Skin of body (tissue), 3 donors: ENCODE measurements at places on chromosomes 5 and 9.
A peak's percentile ranks its signal among the peaks of the same experiment; 100 is the strongest.

DNA sequence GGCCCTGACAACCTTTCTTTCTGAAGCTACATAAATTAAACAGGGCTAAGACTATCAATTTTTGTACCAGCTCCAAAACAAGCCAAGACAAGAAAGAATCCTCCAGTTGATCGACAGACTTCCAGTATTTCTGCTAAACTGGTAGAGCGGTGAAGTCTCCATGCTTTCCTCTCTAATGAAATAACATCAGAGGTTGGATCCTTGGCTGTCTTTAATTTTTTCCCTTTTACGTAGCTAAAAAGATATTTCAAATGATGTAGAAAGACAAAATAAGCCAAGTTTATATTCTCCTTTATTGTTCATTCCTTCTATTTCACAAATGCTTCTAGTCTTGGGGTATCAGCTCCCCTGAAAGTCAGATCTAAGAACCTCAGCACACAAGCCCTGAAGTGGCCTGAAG is 434.9 kb downstream of the NFIB start:
- DNase-seq, result no peak

DNA sequence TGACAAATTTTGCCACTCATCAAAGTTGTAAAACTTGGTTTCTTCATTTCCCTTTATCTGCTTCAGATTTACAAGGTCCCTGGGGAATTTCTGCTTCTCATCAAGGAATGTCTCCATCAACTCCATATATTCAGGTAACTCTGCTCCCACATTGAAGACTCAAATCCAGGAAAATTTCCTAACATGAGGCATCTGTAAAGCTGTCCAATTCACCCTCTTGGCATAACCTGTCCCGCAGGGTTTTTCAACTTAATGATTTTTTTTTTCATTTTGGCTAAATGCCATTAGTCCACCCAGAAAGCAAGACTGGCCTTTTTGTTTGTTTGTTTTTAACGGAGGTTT is 50.2 kb upstream of the SLC30A5 start:
- DNase-seq, result peak; percentile 11

GRCh38 chr9:134374301-134375010 is 48.2 kb downstream of the RXRA start:
- no peak for DNase-seq

GRCh38 chr5:14167211-14167845 is 24.2 kb downstream of the TRIO start:
- DNase-seq, result no peak

- DNase-seq, result no peak
Measured at GRCh38 chr5:112385566-112385965, 33.5 kb downstream of the EPB41L4A start.

DNA sequence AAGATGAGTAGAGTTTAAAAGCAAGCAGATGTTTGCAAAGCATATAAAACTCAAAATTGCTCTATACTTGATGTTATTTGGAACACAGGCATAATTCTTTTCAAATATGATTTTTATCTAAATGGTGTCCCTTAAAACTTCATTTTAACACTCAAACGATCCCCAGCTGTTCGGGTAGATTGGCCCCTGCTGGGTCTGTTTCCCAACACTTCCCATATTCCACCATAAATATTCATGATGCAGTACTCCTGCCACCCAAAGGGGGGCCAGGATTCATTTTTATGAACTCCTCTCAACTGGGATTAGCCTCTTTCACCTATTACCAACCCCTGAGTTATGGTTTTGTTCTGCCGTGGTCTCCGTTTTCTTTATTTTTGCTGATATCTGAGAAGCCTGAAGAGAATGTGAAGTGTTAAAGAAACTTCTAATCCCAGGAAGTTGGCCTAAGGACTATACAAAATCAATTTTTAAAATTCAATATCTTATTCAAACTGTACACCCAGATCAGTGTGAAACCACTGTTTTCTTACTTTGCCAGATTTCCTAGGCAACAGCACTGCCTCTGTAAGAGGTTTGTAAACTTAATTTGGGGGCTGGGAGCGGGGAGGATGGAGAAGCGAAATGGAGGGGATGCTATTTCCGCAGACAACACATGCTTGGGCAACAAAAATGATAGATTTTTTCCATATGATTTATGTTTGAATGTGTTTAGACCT is 384.1 kb downstream of the DMRT2 start:
- peak; percentile 76 for DNase-seq

GRCh38 chr9:137252555-137253506 is 1.7 kb downstream of the STPG3 start:
- no peak for DNase-seq

GRCh38 chr5:59449905-59450644 is 443.5 kb downstream of the PDE4D start:
- DNase-seq, result no peak

- DNase-seq, result no peak
Measured at GRCh38 chr5:42020788-42021530, 95.9 kb downstream of the FBXO4 start.

DNA sequence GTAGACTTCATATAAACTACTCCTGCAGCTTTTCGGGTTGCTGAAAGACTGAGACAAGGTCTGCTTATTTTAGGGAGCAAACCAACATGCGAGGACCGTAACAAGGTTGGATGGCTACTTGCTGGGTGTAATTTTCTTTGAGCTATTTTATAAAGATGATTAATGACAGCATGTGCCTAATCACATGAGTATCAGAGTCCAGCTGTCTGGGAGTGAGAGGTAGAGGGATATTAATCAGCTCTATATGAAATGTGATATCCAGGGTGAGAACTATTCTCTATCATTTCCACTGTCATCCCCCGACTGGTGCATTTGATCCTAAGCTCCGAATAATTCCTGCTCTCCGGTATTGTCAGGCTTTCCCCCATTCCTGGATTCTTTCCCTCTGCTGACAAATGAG is 193.8 kb upstream of the HMHB1 start:
- no peak for DNase-seq

DNA sequence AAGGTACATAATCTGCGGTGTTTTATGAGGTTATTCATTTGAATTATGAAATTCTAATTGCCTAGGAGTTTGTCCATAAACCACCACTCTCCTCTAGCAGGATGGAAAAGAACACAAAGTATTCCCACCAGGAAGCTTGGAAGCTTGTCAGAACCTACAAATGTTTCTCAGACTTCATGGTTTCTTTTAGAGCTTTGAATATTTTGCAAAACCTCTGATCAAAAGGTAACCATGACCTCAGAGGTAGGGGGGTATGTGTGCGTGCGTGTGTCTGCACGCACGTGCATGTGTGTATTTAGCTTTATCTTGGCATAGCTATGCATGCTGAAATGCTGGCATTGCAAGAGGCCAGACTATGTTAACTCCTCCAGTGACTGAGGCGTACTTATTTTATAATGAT is 847.0 kb downstream of the TLE1 start:
- no peak for DNase-seq

DNA sequence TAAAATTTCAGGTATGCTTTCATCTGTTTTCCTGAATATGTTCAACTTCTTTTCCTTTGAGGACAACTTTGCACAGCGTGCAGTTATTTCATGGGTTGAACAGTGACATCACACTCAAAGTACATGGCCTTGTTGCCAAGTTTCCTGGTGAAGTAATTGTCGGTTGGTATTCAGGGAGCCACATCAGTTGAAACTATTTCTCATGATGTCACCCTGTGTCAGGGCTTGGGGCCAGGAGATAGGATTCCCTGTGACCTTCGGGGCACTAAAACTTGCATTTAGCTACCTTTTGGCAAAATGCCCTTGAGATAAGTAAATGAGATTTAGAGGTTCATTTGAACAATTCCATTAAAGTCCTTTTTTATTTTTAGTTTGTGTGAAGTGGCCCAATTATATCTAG is 383.9 kb downstream of the SH3GL2 start:
- peak; percentile 15 for DNase-seq

DNA sequence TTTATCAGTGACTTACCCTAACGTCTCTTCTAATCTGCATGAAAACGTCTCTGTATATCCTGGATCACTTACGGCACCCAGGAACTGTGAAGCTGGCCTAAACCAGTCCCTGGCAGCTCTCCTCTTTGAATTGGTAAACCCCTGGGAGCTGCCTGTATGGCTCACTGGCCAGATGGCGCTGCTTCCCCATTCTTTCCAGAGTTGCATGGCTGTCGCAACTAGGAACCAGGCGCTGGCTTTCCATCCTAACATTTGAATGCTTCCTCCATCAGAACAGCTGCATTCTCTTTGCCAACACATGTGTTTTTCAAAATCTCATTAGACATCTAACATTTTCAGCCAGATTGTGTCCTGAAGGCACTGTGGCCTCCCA is 8.0 kb upstream of the PCA3 start:
- no peak for DNase-seq

GRCh38 chr5:56507351-56507930 is 274.3 kb upstream of the ANKRD55 start:
- no peak for DNase-seq

DNA sequence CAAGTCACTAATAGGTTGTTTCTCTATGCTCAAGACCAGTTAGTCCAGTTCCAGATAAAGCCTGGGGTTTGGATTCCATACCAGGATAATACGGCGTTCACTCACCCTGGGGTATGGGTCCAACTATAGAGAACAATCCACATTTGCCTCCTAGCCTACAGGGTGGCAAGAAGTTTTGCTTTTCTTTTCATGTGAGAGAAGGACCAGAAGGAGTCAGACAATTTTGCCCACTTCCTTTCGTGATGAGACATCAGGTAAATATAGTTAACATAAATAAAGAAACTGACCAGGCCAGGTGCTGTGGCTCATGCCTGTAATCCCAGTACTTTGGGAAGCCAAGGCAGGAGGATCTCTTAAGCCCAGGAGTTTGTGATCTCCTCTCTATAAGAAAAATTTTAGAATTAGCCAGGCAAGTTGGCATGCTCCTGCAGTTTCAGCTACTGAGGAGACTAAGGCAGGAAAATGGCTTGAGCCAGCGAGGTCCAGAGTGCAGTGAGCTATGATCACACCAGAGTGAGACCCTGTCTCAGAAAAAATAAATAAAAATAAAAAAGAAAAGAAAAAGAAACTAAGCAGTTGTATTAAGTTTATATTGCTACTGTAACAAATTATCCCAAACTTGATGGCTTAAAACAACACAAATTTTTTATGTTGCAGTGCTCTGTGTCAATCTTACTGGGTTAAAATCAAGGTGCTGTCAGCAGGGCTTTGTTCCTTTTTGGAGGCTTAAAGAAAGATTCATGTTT is 7.5 kb upstream of the REEP5 start:
- DNase-seq, result no peak

DNA sequence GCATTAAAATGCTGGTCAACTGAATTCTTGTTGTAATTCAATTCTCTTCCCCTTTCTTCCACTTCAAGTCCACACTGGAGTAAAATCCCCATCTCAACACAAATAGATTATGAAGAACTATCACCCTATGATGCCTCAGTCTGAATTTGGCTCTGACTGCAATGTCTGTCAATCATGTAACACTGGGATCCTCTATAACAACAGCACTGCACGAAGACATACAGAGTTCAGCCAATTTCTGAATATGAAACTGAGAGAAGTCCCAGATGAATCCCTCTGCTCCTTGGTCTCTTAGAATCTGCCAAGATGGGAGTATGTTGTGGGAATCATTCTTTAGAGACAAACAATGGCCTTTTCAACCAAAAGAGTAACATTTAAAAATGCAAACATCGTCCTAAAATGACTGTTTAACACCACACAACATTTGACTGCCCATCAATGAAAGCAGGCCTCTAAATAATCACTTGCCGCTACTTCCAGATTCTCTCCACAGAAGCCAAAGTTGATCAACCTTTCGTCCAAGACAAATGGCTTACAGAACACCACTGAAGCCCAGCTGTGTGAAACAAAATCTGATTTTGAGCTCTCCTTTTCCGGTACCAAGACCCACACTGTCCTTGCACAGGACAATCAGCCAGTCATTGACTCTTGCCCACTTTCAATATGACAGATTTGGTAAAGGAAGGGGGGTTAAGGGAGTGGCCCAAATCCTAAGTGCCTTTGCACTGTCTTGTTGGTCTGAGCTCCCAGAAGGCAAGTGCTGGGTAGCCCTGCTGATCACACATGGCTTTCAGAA is 258.0 kb downstream of the EBF1 start:
- DNase-seq, result no peak

DNA sequence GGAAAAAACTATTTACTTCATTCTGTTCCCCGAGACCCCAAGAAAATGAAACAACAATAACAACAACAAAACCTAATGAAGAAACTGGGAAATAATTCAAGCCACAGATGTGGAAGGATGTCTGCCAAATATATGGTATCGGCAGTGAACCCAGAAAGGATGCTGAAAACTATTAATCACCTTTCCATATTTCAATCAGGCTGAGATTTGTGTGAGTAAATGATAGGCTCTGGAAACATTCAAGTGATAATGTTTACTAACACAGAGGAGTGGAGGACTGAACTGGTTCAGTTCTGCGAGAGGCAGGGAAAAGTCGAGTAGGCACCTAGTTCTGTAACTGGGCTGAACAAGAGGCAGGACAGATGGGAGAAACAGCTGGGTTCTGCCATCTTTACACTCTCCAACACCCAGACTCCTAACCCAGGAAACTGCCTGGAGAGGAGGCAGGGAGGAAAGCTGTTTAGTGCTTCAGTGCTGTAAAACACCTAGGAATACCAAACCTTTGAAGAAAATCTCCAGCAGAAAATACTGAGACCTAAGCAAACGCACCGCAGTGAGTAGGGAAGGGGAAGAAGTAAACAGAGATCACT is 96.8 kb upstream of the GNA14 start:
- peak; percentile 18 for DNase-seq

DNA sequence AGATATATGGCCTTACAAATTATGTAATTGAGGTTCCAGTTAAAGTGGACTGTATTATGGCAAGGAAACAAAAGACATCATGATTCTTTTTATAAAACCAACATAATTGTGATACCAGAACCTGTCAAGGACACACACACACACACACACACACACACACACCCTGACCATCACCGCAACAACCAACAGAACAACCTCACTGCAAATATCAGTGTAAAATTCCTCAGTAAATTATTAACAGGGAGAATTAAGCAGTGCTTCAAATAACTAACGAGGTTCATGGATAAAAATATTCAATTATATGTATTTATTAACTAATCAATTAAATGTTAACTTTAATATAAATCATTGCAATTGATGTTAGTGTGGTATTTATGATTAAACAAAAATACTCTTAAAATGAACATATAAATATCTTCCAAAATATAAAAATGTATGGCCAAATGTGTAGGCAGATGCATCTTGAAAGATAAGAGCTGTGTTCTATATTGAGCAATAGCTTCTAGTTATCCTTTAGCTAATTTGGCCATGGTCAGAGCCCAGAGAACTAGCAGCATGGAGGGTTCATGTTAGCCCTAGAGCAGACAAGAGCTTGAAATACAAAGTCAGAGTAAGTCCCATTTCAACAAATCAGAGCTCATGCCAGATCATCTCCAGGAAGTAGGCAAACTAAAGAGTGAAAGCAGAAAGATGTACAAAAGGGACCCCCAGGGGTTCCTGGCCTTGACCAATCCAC is 280.5 kb upstream of the ADAMTS16 start:
- no peak for DNase-seq

GRCh38 chr5:64680289-64680688 is 10.0 kb upstream of the SHISAL2B start:
- DNase-seq, result no peak

GRCh38 chr9:36959681-36960574 is 74.1 kb downstream of the PAX5 start:
- no peak for DNase-seq

DNA sequence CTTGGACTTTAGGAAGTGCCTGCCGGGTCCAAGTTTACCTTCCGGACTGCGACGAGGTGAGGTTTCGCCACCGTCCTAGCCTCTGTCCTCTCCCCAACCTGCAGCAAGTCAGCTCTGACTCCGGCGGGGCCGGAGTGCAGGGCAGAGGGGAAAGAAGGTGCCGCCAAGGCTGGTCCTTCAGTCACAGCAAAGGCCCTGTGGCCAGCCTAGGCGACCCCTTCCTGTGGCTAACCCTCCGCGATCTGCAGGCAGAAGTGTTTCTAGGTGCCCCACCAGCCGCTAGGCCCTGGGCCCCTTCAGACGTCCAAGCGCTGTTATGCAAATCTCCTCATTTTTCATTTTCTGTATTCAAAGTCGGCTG is 11.1 kb upstream of the NKX2-5 start:
- no peak for DNase-seq
